ENCODE measurements at places on chromosomes 5 and 9.
A peak's percentile ranks its signal among the peaks of the same experiment; 100 is the strongest.

DNA sequence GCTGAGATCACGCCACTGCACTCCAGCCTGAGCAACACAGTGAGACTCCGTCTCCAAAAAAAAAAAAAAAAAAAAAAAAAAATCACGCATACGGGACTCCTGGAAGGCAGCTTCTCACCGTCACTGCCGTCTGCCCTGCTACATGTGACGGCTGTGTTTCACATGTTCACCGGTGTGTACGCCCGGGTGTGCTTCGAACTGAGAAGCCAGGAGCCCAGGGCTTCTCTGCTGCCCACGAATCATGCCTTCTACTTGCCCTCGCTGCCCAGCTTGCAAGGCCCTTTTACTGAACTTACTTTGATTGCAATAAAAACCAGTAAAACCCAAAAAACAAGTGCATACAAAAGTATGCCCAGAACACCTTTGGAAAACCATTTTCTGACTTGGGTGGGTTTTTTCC is 5.8 kb upstream of the NKD2 start:
- DNase-seq: no peak

DNA sequence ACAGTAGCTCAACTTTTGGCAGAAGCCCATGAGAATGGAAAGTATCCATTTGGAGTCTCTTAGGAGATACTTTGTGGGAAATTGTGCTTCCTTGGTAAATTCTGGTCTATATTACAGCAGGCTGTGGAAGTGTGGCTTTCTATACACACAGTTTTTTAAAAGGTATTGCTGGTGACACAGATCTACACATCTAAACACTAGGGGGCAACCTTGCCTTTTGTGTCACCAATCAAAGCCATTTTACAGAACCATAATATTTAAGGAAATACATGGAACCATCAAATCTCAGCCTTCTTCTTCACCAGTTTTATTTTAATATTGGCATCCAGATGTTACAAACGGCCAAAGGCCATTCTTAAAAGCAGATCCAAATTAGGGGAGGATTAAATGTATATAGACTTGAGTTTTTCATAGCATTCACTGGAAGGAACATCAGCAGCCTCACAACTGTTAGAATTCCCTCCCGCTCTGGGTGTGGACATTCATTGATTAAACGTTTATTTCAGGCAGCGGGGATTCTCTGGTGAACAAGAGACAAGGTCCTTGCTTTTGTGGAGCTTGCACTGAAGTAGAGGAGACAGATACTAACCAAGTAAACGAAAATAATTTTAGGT is 132.4 kb upstream of the EPB41L4A start:
- DNase-seq: peak; percentile 72

GRCh38 chr5:173395257-173395932 is 67.2 kb upstream of the STC2 start:
- DNase-seq: peak; percentile 85

- DNase-seq: no peak
These were observed 28.1 kb downstream of the SLC22A4 start for GRCh38 chr5:132322266-132322665.

DNA sequence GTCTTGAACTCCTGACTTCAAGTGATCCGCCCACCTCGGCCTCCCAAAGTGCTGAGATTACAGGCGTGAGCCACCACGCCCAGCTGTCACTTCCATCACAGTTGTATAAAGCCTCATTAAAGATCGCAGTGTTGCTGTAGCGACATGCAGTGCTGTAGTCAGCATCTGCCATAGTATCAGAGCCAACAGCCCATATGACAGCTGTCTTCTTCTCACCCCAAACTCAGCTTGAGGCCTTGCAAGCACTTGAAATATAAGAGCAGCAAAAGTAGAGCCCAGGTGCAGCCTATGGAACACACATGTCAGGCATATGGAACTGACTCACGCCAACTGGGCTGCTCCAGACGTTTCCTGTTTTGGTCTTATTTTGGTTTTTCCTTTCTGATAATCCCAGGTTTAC is 167.8 kb downstream of the TRIO start:
- DNase-seq: no peak

DNA sequence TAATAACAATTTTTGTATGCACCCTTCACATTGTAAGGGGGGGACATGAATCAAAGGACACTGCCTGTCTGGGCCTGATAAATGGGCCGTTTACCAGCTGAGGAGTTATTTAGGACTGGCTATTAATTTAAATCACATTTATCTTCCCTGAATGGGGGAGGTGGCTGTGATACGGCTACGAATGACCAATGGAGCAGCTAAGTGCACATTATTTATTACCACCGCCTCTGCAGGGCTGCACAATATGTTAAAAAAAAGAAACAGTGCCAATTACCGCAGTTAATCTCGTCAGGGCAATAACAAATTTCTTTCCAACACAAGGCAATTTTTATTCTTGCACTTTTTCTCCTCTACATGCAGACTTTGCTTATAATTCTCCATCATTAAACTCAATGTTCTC is 318.4 kb downstream of the IRX2 start:
- DNase-seq: no peak

DNA sequence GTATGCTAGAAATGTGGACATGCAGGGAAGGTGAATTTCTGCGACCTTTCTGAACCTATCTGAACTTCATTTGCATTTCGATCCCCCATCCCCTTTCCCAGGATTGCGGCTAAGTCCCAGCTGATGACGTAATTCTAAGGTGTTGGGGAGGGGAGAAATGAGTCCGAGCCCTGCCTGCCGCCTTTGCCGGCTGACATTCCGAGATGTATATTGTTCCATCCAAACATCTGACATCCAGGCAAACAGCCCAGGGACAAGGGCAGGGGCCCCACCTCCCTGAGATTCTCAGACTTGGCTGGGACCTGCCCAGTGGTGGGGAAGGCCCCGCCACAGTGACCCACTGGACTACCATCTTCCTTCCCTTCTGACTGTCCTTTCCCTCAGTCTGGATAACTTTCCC is 494.6 kb downstream of the ENC1 start:
- DNase-seq: no peak

GRCh38 chr9:20384642-20385041 is 237.7 kb downstream of the MLLT3 start:
- DNase-seq: no peak

DNA sequence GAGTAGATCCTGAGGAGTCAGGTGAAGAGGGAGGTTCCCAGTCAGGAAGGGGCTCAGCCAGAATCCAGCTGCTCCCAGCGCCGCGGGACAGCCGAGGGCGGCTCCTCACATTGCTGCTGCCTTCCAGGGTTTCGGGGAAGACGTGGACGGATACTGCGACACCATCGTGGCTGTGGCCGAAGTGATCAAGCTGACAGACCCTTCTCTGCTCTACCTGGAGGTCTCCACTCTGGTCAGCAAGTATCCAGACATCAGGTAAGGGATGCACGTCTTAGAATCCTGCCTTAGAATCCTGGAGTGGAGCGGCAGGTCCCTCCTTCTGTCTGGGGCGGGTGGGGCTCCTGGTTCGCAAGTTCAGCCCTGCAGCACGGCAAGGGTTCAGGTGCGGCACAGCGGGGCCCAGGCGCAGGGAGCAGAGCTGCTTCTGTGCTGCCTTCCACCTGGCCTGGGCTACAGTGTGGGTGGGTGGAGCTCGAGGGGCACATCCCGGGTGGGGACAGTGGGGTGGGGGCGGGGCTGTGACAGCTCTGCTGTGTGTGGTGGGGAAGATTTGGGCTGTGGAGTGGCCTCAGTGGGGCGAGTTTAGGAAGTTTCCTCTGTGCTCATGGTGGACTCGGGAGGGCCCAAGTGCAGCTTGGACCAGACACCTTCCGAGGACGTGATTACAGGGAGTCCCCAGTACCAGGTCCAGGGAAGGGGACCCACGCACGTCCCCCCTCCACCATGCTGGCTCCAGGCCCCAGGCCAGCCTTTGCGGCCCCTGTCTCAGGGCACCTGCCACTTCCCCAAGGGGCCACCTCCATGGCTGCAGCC is 22.8 kb downstream of the EXOC3 start:
- DNase-seq: no peak

- no peak for DNase-seq
These were observed 51.1 kb downstream of the ABHD17B start for GRCh38 chr9:71859939-71860338.

GRCh38 chr5:54848581-54848980 is 136.8 kb downstream of the ESM1 start:
- DNase-seq: no peak

GRCh38 chr5:161934486-161934885 is 86.6 kb downstream of the GABRA1 start:
- no peak for DNase-seq

GRCh38 chr5:8176101-8176693 is 307.2 kb downstream of the MTRR start:
- peak; percentile 1 for DNase-seq

DNA sequence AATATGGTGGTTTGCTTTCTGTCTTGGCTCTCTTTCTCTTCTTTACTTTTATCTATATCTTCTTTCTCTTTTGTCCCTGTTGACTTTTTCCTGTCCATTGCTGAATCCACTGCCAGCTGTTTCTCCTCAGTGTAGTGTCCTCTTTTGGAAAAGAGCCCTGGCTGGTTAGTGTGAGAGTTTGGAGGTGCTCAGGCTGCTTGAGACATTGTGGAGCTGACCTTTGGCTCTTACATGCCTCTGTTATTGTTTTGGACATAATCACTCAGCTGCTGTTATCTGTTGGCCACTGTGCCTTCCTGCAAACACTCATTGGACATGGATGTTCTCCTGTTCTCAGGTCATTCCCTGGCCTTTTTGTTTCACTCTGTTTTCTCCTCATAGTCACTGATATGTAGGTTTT is 295.4 kb upstream of the RIOK2 start:
- no peak for DNase-seq

GRCh38 chr9:125511789-125512660 is 195.0 kb downstream of the MAPKAP1 start:
- DNase-seq: no peak

- peak; percentile 41 for DNase-seq
These were observed 3.9 kb upstream of the FKTN start for GRCh38 chr9:105554042-105554441.

DNA sequence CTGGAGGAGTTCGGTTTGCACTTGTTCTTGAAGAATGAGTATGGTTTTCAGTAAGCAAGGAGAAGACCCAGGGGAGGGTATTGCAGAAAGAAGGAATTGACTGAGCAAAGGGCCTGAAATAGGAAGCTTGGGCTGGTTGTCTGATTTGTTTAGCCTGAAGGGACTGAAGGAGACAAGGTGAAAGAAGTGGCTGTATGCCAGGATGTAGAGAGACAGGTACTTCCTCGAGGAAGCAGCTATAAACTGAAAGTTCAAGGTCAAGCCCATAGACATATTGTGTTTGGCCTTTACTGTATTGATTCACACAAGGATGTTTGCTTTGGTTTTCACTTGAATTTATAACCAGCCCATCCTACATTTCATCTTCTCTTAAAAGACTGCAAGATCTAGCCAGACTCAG is 183.1 kb downstream of the PALM2AKAP2 start:
- DNase-seq: no peak

Measured in IMR-90 (cell line).